ENCODE measurements at places on chromosomes 6 and 20. TPM values are rescaled to one million over a fixed set of nuclear protein-coding genes. Genes with fewer than 3 reads are reported as not detected.

The SFTA2 gene
- not detected for total RNA-seq

The EMILIN3 gene
- 8.4 TPM for total RNA-seq

The CUL9 gene
- total RNA-seq, result 22.9 TPM

The PPIL1 gene
- 35.9 TPM for total RNA-seq

Data from prostate gland (tissue), 2 donors.